Smooth muscle cell of the brain vasculature (primary cell): ENCODE measurements at places on chromosomes 7 and 10.

DNA sequence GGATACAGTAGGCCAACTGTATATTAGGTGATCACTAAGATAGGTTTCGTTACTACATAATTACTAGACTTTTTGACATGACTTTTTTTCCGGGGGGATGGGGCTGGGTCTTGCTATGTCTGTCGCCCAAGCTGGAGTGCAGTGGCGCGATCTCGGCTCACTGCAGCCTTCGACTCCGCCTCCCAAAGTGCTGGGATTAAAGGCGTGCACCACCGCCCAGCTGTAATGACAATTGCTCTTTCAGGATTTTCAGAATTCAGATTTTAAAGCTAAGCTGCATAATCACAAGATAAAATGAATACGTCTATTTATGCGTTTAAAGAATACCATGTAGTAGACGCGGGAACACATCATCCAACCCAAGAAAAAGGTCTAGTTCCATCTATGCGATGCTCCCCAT is 982 bp downstream of the IDI1 start:
- DNase-seq, result no peak

DNA sequence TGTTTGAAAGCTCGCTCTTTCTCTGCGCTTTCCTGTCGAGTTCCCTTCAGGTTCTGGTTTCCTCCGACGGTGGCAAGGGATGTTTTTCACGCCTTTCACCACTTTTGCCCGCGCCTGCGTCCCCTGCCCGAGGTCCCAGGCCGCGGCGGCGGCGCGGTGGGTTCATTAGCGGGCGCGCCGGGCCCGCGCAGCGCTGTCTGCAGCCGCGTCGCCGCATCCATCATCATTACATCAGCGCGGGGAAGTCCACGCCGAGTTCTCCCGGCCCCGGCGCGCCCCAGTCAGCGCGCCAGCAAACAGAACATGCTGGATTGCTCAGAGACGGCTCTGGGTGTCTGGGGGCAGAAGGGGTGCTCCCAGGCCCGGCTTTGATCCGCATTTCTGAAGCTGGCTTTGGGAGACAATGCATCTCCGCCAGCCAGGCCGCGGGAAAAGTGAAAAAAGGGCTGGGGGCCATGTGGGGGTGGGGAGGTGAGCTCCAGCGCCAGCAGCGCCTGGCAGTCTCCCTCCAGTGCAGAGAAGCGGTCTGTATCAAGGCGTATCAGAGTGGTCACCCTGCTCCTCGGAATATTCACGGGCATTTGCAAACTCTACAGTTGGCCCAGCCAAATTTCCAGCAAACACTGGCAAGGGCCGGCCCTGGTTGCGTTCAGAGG is 8.9 kb downstream of the GLI3 start:
- no peak for DNase-seq

DNA sequence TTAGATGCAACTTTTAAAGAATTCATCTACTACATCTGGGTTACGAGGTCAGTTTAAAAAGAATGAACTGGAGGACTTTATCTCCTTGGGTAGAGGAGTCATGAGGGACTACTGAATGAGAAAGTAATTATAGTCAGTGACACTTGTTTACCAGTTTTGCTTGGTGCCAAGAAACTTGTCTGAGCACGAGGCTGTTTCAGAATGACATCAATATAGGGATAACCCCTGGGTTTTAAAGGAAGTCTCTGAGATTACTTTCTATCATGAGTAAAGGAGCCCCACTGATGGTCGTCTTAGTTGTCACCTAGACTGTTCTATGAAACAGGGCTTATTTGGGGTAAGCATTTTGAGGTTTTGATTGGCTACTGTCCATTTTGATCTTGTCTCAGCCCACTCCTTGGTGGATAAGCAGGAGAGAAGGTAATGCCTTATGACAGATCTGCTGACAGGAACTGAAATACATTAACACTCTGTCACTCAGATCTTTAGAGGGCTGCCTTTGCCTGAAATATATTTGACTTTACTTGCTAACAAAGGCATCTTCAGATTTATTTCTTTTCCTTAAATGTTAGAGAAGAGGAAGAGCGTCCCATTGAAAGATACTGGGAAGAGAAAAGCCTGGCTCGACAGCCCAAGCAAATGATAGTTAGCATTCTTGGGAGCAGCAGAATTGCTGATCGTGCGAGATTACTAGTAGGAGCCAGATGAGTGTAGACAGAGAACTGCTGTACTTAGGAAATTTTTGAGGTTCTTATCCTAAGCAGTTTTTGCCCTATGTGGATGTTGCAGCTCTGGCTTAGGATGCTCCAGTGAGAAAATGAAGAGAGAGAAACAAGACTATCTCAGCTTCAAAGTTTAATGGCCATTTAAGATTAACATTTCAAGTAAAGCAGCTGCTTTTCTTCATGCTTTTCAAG is 299.2 kb upstream of the LRGUK start:
- DNase-seq, result no peak

DNA sequence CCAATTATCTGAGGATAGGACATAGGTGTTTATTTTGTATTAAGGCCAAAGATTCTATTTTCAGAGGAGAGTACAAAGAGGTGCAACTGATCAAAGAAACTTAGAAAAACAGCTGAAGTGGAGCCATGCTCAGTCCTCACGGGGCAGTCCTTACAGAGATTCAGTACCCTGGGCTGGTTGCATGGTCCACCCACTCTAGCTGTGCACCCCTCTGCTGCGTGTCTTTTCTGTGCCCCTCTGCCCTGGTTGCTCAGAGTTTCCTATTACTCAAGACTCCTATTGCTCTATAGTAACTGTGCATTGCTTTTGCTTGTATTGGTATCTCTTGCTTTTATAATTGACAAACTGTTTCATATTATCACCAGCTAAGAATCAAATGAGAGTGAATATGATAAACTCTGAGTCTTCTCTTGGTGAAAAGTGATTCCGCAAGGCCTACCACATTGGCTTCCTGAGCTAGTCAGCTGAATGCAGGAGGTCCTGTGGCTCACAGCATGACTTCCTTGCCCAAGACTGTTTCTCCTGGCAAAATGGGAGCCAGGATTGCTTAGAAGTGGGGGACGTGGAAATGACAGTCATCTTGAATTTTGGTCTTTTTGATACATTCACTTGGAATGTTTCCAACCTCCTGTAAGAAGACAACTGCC is 137.0 kb downstream of the GLCCI1 start:
- peak; percentile 31 for DNase-seq

- no peak for DNase-seq
These were observed 4.2 kb upstream of the TCF7L2 start for GRCh38 chr10:112945811-112946210.

- DNase-seq, result no peak
These were observed 144.7 kb downstream of the PFKFB3 start for GRCh38 chr10:6347391-6347951.

DNA sequence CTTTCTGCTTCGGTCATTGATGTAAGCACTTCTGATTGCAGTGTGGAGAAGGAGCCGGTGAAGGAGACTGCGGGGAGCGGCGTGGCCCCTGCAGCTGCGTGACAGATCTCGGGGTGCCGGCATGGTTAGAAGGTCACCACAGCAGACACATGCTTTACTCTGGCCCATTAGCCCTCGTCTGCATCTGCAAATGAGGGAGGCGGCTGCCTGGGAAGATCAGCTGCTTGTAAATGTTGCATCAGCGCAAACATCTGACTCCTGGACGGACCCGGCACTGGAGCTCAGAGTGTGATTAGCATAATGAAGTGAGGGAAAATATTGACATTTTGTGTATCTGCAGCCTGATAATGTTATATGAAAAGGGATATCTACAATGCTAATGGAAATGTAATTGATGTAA is 30.5 kb upstream of the MNX1 start:
- DNase-seq, result no peak

DNA sequence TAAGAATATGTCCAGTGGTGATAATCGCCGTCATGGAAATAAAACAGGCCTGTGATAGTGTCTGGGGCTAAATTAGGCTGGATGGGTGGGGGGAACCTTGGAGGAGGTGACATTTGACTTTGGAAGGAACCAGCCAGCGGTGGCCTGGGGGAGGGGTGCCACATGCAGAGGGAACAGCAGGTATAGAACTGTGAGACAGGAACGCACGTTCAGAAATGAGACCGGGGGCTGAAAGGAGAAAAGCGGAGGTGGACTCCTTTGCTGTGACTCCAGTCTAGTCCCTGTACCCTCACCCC is 2.6 kb upstream of the CYP26A1 start:
- no peak for DNase-seq

DNA sequence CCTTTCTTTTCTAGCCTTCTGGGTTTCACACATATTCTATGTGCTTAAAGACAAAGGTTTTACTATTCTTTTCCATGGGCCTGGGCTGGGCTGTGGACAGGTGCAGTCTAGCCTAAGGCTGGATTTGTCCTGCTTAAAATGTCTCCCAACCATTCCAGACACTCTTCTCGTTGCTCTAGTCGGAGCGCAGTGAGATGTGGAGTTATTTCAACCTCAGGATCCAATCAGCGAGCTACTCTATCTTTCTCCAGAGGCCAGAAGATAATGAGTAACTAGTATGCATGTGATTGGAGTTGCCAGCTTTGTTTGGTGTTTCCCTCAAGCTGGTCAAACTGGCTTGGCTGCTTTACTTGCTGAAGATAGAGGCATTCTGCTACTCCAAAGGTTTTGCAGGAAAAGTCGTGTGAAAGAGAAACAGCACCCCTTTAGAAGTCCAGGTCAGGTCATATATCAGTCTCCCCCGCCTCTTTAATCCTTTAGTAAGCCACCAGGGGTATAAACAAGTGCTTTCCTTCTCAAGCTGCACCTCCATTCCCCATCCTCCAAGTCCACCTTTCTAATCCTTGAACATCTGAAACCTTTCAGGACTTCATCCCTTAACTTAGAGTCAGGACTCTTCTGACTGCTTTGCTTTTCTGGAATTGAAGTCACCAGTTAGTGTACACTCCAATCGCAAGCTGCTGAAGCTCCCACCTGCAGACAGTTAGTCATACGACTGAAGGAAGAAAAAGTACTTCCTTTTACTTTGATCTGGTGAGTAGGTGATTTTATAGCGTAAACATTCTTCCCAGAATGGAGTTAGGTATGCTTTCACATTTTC is 78.8 kb downstream of the DNMBP start:
- DNase-seq, result no peak

DNA sequence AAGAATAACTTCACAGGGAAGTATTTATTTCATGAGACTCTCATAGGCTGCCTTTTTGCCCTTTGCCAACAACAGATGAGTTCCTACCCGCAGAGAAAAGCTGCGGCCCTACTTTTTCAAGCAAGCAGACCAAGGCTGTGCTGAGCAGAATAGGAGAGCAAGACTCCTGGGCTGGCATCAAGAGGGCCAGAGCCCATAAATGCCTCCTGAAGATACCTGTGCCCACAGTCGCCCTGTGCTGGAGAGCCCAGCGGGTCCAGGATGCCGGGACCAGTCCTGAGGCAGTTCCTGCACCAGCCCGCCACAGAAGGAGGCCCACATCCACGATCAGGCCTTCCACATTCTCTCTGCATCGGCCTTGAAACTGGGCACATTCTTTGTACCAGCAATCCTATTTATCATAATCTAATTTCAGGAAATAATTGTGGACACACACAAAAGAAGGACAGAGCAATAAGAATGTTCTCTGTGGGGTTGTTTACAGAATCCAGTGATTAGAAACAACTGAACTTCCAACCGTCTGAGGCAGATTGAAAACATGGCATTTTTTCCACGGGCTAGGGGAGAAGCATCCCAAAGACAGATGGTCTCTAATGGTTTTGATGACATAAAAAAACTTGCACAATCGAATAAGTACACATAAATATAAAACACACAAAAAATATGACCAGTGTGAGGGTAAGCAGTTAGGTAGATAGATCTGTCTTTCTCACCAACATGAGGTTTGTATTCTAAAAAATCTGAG is 95.6 kb downstream of the CPXM2 start:
- no peak for DNase-seq

DNA sequence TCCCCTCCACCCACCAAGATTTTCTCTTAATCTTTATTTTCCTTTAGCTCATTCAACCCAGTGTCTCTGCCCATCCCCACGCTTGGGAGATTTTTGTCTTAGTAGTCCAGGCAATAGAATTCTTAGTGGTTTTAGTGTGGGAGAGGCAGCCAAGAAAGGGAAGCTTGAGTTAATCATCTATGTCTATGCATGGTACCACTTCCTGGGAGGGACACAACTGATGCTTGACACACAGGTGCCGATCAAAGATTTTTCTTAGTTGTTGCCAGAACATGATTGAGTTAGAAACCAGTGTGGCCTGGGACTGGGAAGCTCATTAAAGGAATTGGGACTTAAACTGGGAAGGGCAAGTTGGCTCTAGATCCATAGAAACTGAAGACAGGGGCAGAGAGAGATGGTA is 3.1 kb downstream of the STRA8 start:
- no peak for DNase-seq

- no peak for DNase-seq
These were observed 237.9 kb downstream of the ADARB2 start for GRCh38 chr10:1499359-1499957.

DNA sequence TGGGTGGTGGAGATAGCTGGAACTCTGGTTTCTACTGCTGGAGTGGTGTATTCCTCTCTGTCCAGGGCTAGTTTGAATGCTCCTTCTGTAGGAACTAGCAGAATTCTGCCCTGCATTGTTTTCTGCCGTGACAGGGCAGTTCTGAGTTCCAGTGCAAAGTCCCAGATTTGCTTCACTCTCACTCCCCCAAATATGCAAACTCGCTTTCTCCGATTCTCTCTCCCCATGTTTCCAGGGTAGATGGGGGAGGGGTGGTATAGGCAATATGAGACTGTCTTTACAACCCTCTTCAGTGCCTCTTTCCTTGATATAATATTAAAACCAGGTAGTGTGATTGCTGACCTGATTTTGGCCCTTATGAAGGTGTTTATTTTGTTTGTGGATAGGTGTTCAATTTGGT is 693.3 kb upstream of the GRM3 start:
- no peak for DNase-seq

DNA sequence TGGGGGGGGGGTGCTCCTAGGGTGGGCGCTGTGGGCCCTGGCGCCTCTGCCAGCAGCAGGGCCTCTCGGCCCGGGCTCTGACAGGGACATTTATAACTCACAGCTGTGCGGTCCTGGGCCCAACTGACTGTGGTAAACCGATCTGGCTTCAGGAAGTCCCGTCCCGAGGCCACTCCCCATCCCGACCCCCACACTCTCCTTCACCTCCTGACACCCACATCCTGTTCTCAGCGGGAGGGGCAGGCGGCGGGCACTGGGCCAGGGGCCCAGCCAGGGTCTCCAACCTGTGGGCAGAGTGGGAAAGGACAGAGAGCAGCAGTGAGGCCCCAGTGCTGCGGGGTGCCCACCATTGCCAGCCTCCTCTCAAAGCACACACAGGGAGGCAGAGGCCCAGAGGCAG is 69.1 kb downstream of the ZMIZ1 start:
- DNase-seq, result no peak

GRCh38 chr10:113019096-113019495 is 69.0 kb downstream of the TCF7L2 start:
- DNase-seq, result no peak

DNA sequence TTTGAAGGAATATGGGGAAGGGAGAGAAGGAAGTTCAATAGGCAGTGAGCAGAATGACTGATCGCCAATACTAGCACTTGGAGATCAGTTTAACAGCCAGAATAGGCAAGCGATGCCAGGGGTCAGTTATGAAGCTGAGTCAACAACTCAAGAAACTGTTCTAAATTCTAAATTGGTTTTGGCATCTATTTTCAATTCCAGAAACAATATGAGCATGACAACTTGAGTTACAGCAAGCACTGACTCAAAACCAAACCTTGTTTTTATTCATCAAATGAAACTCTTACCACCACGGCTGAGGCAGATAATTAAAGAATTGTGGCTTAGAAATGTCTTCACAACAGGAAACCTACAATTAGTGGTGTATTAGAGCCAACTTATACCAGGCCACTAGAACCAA is 180.5 kb upstream of the ASAH2 start:
- no peak for DNase-seq

GRCh38 chr7:37040330-37040729 is 316.0 kb upstream of the AOAH start:
- no peak for DNase-seq

GRCh38 chr7:1058821-1059199 is 14.5 kb downstream of the GPR146 start:
- no peak for DNase-seq
